Activated T-helper 2 cell treated with anti-CD3 and anti-CD28 coated beads, Interferon-gamma antibody, Interleukin-2, Interleukin-4, amounts not matched to agents 10 μg/mL and 5 μg/mL and 100 μg/mL, durations not matched to agents 14 hours and 24 hours and 36 hours (primary cell): ENCODE measurements at places on chromosomes 16 and 17.
A peak's percentile ranks its signal among the peaks of the same experiment; 100 is the strongest.

DNA sequence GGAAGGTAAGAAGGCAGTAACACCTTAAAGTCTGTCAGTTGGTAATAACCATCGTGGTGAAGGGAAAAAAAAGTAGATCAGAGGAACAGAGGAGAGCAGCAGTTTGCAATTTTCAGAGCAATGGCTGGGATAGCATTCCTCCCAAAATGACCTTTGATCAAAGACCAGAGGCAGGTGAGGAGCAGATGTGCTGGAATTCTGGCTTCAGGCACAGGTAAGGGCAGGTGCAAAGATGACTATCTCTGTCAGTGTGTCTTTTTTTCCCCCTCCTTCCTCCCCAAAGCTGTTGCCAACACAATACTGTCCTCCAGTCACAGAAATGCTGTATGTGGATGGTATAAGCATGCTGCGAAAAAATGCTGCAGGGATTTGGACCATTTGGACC is 166.7 kb downstream of the XYLT1 start:
- H3K4me1 ChIP-seq: peaks cover 40% of the 10 kb centered on the region
- H3K36me3 ChIP-seq: peaks cover 4% of the 10 kb centered on the region
- no peak for DNase-seq
- no peak overlapping the region for H3K27ac ChIP-seq
- H3K4me3 ChIP-seq: no peak overlapping the region

DNA sequence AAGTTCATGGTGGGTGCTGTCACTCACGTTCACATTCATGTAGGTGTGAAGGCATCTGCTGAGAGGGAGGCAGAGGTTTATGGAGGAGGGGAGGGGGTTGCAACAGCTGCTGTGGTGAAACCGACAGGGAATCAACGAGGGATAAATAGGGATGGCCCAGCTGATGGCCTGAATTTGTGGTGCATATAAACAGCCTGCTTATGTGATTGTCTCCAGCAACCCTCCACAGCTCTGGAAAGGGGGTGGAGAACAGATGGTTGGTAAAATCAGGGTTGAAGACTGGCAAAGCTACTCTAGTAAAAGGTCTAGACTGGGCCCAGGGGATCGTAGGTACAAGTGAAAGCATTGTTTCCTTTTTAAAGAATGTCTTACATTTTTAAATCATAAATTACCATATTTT is 53.7 kb downstream of the IQCK start:
- peaks cover 3% of the 10 kb centered on the region for H3K27me3 ChIP-seq
- no peaks in the 10 kb centered on the region for H3K4me1 ChIP-seq
- H3K27ac ChIP-seq: no peak overlapping the region
- no peaks in the 10 kb centered on the region for H3K36me3 ChIP-seq
- no peak for DNase-seq

GRCh38 chr17:1966274-1967086 is 58.7 kb downstream of the RTN4RL1 start:
- no peak for DNase-seq
- no peak overlapping the region for H3K27ac ChIP-seq
- no peaks in the 10 kb centered on the region for H3K36me3 ChIP-seq
- H3K4me3 ChIP-seq: no peak overlapping the region
- peaks cover 7% of the 10 kb centered on the region for H3K27me3 ChIP-seq

DNA sequence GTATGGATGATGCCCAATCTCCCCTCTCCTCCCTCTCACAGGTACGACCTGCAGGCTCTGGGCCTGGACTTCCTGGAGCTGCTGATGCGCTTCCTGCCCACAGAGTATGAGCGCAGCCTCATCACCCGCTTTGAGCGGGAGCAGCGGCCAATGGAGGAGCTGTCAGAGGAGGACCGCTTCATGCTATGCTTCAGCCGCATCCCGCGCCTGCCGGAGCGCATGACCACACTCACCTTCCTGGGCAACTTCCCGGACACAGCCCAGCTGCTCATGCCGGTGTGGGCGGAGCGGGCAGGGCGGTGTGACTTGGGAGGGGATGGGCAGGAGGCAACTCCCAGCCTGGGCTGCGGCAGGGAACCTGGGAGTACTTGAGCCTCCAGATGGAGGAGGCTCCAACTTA is 18.1 kb downstream of the SPATA32 start:
- no peaks in the 10 kb centered on the region for H3K27me3 ChIP-seq
- peaks cover 36% of the 10 kb centered on the region for H3K4me1 ChIP-seq
- peaks cover 85% of the 10 kb centered on the region for H3K36me3 ChIP-seq
- DNase-seq: no peak

DNA sequence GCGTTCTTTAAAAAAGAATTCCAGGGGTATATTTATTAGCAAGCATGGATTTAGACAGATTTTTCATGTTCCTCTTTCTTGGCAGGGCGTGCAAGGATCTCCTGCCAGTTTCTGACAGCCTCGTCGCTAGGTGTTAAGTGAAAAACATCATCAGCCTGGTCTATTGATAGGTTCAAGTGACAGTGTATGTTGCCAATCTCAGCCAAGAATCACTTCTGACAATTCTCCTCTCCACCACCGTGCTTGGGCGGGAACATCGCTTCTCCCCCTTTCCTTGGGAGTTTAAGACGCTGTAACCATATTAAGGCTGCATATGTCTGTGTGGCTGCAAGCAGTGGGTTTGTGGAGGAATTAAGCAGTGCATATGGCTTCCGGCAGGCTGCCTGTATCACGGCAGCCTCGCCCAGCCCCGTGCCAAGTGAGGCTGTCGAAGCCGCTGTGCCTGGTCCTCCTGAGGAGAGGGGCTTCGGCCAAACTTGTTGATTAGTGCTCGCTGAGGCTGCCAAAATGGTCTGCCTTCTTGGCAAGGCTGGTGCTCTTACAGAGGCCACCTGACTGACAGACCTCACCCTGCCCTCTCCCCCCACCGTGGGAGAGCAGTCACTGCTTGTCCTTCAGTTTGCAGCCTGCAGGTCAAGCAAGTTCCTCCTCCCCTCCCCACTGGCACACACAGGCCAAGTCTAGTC is 132.2 kb upstream of the MPHOSPH6 start:
- H3K36me3 ChIP-seq: no peaks in the 10 kb centered on the region
- H3K27me3 ChIP-seq: peaks cover 2% of the 10 kb centered on the region
- H3K27ac ChIP-seq: no peak overlapping the region
- no peak for DNase-seq
- H3K4me3 ChIP-seq: no peak overlapping the region

DNA sequence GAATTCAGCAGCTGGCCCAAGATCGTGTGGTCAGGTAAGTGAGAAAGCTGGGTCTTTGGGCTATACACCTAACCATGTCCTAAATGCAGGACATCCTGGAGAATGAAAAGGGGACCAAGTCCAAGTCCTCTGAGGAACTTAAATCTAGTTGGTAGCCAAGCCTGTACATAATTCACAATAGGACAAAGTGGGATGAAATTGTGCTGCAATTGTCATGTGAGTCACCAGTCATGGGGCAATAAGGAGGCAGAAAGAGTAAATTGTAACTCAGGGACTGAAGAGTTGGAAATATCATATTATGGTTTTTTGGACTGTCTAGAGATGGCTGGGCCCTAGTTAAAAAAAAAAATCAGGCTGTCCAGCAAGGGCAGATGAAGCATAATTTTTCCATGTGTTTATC is 202.6 kb downstream of the CYLD start:
- no peak overlapping the region for H3K27ac ChIP-seq
- no peaks in the 10 kb centered on the region for H3K4me1 ChIP-seq
- DNase-seq: no peak
- no peaks in the 10 kb centered on the region for H3K36me3 ChIP-seq

DNA sequence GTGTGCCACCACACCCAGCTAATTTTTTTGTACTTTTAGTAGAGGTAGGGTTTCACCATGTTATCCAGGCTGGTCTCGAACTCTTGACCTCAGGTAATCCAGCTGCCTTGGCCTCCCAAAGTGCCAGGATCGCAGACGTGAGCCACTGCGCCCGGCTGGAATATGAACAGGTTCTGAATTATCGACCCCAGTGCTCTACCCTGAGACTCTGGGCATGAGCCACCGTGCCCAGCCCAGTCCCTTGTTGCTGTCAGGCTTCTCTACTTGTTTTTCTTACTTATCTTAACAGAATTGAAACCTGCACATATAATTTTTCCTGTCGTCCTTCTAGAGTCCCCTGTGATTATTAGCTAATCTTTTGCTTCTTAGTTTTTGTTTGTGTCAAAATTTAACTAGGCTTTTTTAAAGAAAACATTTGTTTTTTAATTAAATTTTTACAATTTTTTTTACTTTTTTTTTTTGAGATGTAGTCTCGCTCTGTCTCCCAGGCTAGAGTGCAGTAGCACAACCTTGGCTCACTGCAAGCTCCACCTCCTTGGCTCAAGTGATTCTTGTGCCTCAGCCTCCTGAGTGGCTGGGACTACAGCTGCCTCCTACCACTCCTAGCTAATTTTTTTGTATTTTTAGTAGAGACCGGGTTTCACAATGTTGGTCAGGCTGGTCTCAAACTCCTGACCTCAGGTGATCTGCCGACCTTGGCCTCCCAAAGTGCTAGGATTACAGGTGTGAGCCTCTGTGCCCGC is 66.7 kb downstream of the AP2B1 start:
- H3K4me3 ChIP-seq: no peak overlapping the region
- no peak for DNase-seq
- no peak overlapping the region for H3K27ac ChIP-seq
- no peaks in the 10 kb centered on the region for H3K27me3 ChIP-seq
- H3K4me1 ChIP-seq: peaks cover 5% of the 10 kb centered on the region

GRCh38 chr17:48723423-48724250 is 652 bp downstream of the PRAC2 start:
- H3K4me3 ChIP-seq: no peak overlapping the region
- no peaks in the 10 kb centered on the region for H3K36me3 ChIP-seq
- H3K27ac ChIP-seq: no peak overlapping the region
- no peak for DNase-seq
- H3K4me1 ChIP-seq: peaks cover 11% of the 10 kb centered on the region

DNA sequence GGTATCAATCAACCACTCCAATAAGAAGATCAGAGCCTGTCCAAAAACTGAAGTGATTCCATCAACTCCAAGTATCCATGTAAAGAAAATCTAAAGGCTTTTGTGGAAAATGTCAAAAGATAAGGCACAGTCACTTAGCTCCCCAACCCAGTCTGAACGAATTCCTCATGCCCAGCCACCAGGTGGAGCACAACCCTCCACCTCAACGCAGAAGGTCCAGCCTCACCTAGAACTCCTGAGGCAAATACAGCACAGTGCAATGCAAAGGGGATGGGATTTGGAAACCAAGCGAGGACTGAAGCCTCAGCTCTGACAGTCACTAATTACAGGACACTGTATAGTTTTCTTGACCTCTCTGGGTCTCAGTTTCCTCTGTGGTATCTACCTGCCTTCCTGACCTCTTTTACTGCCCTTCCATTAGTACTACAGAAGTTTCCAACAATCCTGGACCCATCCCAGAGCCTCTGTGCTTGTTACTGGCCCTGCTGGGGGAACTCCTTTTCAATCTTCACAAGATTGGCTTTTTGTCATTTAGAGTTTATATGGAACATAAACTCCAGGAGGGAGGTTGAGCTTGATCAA is 2.0 kb downstream of the NCBP3 start:
- no peak overlapping the region for H3K27ac ChIP-seq
- peaks cover 4% of the 10 kb centered on the region for H3K27me3 ChIP-seq
- DNase-seq: peak; percentile 41
- peaks cover 44% of the 10 kb centered on the region for H3K36me3 ChIP-seq
- peak overlapping the region; percentile 96 for H3K4me3 ChIP-seq

DNA sequence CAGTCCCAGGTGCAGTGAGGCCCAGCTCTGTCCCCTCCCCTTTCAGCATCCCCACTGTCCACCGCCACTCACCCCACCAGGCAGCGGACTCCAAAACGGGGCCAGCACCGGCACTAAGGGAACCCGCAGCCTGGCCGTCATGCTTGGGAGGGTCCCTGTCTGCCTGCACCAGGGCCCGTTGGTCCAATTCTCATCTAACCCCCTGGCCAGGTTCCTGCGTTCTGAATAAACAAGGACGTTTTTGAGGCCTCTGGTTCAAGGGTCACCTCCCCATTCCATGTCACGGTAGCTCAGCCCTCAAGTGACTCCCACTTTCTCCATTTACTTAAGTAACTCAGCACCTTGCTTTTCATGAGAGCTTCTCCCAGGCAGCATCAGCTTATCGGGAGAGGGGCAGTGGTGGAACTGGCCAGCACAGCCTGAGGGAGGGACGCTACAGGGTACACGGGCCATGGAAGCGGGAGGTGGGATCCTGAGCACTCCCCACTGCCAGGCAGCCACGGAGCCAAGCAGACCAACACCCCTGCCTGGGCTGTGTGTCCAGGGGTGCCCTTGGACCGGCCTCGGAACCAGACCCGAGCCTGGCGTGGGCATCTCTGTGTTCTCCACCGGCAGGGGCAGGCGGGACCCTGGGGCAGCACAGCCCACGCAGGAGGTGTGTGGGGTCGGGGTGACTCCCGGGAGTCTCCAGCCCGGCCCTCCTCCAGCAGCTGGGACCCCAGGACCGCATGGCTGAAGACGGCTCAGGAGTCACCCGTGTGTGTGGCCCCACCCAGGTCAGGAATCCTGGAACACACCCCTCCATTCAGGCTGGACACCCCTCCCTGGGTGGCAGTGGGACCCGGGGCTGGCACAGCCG is 74.9 kb upstream of the GNG13 start:
- H3K4me3 ChIP-seq: no peak overlapping the region
- H3K4me1 ChIP-seq: no peaks in the 10 kb centered on the region
- no peaks in the 10 kb centered on the region for H3K36me3 ChIP-seq
- H3K27ac ChIP-seq: no peak overlapping the region
- DNase-seq: no peak

DNA sequence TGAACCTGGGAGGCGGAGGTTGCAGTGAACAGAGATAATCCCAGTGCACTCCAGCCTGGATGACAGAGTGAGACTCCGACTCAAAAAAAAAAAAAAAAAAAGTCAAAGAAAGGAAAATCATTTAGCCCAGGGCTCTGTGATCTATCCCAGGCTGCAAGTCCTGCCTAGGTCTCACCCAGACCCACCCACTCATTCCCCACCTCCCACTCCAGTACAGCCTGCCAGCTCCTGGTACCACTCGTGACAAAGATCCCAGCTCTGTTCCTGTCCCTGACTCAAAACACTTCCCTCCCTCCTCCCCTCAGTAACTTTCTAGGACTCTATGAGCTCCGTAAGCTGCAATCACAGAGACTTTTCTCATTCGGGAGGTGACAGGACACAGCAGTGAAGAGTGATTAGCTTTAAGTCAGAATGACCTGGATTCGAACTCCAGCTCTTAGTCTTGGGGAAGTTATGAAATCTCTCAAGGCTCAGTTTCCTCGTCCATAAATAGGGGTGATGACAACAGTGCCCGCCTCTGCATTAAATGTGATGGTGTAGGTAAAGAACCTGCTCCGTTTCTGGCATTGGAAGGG is 28.0 kb upstream of the MRPS23 start:
- no peak overlapping the region for H3K4me3 ChIP-seq
- peaks cover 9% of the 10 kb centered on the region for H3K27me3 ChIP-seq
- no peaks in the 10 kb centered on the region for H3K36me3 ChIP-seq

- peak overlapping the region; percentile 46 for H3K27ac ChIP-seq
- H3K4me1 ChIP-seq: peaks cover 10% of the 10 kb centered on the region
- no peaks in the 10 kb centered on the region for H3K27me3 ChIP-seq
- H3K36me3 ChIP-seq: peaks cover 33% of the 10 kb centered on the region
Measured at GRCh38 chr16:1770328-1771187, 785 bp downstream of the NME3 start.
